ENCODE measurements at places on chromosomes 13 and 19.

GRCh38 chr13:46383383-46383782 is 3.7 kb downstream of the RUBCNL start:
- DNase-seq: no peak

DNA sequence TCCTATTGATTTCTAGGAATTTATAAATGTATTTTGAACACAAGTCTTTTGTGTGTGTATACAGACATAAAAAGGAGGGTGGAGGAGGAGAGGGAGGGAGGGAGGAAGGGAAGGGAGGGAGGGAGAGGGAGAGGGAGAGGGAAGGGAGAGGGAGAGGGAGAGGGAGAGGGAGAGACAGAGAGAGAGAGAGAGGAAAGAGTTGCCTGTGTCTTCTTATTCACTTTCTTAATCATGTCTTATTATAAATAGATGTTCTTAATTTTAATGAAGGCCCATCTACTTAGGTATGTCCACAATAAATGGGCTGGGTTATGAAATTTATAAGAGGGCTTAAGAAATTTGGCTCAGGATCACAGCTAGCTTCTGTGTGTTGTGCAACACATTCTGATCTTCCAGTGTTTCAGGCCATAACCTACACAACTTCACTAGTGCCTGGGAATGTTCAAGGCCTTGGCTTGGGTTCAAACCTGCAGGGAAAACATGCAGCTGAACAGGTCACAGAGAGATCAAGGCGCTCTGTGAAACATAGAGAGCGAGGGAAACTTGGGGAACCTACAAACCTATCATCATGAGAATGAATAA is 39.3 kb downstream of the ZNF45 start:
- DNase-seq: no peak

DNA sequence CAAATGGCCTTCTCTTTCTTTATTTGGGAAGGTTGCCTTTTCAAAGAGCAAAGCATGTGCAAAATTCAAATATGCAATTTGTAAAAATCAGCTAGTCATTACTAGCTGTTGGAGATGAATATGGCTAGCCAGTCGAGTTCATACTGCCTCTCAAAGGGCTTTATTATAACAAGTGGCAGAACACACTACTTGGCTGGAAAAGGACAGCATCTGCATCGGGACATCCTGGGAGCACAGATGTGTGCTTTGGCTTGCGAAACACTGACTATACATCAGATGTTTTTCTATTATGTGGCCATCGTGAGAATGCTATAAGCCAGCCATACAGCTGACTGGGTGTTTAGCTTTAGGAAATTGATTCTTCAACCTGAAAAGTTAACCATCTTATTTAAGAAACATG is 424.2 kb downstream of the KCTD12 start:
- no peak for DNase-seq

- DNase-seq: peak; percentile 85
Measured at GRCh38 chr19:778910-779653, 18.2 kb upstream of the PTBP1 start.

- no peak for DNase-seq
Measured at GRCh38 chr19:5663904-5664303, 16.4 kb downstream of the MICOS13 start.

- no peak for DNase-seq
Measured at GRCh38 chr13:78977311-78977710, 318.4 kb upstream of the OBI1 start.

- peak; percentile 27 for DNase-seq
Measured at GRCh38 chr13:80048030-80048429, 292.9 kb downstream of the SPRY2 start.

- peak; percentile 18 for DNase-seq
Measured at GRCh38 chr19:20078581-20079031, 806 bp downstream of the ZNF90 start.

DNA sequence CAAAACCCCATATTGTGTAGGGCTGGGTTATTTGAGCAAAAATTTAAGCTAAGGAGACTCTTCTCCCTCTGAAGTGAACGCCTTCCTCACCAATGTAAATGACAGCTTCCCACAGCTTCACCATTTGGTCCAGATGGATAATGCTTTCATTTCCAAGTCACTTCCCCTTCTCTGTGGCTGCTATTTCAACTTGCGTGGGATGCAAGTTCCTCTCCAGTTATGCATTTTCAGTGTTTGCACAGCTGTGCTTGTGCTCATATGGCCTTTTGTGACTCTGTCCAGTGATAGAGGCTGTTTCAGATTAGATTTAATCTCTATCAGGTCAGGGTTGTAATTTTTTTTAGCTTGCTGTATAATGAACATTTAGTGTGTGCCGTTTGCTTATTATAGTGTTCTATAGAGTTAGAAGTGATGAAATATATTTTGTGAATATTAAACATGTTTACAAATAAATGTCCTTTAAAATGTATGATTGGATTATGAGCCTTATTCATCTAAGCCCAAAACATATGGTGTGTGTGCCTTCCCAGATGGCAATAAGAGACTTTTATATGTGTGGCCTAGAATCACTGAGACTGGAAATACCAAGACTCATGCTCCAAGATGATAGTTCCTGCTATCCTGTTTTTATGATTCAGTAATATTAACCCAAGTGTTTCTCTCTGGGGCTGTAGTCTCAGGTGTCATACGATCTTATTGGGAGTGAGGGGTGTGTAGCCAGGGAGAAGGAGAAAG is 86.6 kb downstream of the TNFRSF19 start:
- DNase-seq: peak; percentile 96

- DNase-seq: no peak
Measured at GRCh38 chr19:485077-485476, 11.2 kb upstream of the MADCAM1 start.

- no peak for DNase-seq
Measured at GRCh38 chr13:33884531-33885220, 66.7 kb downstream of the RFC3 start.

GRCh38 chr19:51607920-51608562 is 22.2 kb downstream of the SIGLEC5 start:
- DNase-seq: peak; percentile 24

- no peak for DNase-seq
Measured at GRCh38 chr19:22622020-22622419, 12.1 kb upstream of the ZNF492 start.

DNA sequence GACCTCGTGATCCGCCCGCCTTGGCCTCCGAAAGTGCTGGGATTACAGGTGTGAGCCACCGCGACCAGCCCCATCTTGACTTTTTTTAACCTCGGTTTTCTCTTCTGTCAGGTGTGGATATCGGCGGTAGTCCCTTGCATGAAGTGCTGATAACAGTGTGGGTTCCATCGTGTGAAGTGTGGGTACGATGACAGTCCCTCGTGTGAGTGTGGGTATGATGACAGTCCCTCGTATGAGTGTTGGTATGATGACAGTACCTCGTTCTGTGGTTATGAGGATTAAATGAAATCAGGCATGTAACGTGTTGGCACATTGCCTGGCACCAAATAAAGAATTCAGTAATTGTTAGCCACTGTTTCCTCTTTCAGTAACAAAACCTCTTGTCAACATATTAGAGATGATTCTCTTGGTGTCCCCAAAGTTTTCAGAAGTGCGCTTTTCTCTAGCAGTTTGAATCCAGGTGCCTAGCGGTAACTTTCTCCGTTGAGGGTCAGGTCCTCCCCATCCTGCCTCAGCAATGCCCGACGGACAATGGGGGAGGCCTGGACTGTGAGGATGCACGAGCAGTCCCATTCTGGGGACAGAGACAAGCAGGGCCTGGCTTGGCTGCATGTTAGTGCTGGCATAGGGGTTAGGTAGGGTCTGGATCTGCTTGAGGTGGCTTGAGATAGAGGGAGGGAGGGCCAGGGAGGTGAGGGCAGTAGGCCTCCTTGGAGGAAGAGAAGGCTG is 15.3 kb downstream of the GATAD2A start:
- DNase-seq: peak; percentile 29

GRCh38 chr13:36163809-36164308 is 32.7 kb upstream of the DCLK1 start:
- peak; percentile 96 for DNase-seq

DNA sequence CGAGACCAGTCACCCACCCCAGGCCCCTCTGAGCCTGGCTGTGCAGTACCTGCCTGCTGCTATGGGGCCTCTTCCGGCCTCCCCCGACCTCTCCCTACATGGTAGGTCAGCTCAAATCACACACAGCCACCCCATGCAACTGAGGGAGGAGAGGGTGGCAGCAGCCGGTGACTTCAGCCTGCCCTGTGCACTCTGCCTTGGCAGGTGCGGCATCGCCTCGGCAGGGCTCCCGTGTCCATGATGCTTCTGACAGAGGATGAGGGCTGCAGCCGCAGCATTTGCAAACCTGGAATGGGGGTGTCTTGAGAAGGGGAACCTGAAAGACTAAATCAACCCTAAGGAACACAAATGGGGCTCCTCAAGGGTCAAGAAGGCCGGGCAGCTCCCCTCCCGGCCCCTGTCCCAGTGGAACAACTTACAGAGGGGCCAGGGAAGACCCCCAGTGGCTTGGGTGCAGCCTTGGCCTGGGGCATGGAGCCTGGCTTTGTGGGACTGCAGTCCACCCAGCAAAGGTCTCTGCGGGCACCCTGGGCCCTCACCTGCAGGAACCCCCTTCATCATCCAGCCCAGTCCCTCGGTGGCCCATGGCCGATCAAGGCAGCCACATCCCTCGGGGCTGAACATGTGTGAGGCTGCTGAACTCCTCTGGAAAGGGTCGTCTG is 6.7 kb downstream of the TEX29 start:
- DNase-seq: no peak

DNA sequence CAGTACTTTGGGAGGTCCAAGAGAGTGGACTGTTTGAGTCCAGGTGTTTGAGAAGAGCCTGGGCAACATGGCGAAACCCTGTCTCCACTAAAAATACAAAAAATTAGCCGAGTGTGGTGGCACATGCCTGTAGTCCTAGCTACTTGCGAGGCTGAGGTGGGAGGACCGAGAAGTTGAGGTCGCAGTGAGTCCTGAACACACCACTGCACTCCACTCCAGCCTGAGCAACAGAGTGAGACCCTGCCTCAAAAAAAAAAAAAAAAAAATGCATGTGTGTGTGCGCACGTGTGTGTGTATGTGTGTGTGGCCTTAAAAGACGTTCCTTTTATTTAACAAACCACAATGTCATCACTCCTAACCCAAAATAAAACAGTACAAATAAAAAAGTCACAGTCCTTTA is 62.6 kb downstream of the MAP4K1 start:
- no peak for DNase-seq

GRCh38 chr13:109875746-109876145 is 89.4 kb upstream of the IRS2 start:
- DNase-seq: no peak

DNA sequence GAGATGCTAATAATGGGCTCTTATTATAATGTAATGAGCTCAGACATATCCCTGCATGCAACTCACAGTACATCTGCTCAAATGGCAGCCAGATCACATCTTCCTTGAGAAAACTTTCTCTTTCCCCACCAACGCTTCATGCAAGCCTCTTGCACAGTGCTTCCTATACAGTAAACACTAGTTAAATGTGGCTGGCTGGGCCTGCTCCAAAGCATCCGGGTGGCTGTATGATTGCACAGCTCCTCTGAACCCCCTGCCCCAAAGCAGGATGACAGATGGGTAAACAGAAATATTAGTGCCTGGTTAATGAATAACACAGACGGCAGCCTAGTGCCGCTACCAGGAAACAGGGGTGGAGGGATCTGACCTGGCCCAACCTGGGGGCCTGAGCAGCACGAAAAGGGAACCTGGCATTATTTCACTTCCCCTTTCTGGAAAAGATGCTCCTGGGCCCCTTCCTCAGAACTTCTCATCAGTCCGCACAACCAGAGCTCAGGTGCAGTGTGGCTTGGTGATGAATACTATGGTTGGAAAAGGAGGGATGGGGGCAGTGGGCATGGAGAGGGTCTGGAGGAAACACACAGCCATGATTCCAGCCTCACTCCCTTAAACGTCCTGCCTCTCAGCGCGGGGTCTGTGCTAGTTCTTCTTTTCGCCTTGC is 10.8 kb downstream of the FFAR2 start:
- DNase-seq: no peak

GRCh38 chr13:45341799-45342500 is 967 bp upstream of the TPT1 start:
- DNase-seq: no peak
